ENCODE measurements at places on chromosomes 7 and 10.
A peak's percentile ranks its signal among the peaks of the same experiment; 100 is the strongest.

GRCh38 chr10:119634219-119634544, 17.0 kb upstream of the BAG3 start:
- DNase-seq, result no peak

DNA sequence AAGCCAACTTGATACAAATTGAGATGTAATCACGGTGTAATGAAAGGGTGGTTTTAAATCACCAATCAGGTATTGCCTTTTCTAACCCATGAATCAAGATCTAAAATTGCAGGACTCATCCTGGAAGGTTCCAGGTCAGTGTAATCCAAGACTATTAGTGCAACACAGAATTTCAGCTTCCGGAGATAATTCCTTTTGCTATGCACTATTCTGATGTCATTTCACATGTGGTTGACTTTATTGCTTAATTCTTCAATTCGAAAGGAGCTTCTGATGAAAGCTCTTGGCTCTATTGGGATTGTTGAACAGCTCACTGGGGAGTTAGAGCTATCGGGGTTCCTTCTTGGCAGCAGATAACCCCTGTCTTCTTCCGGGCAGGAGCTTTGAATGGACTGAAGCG, 147.4 kb upstream of the INSYN2A start:
- no peak for DNase-seq

- peak; percentile 4 for DNase-seq
Observed at GRCh38 chr7:83957333-83957732, 237.3 kb downstream of the SEMA3A start.

GRCh38 chr7:108310351-108310750, 145.9 kb downstream of the NRCAM start:
- DNase-seq, result no peak

DNA sequence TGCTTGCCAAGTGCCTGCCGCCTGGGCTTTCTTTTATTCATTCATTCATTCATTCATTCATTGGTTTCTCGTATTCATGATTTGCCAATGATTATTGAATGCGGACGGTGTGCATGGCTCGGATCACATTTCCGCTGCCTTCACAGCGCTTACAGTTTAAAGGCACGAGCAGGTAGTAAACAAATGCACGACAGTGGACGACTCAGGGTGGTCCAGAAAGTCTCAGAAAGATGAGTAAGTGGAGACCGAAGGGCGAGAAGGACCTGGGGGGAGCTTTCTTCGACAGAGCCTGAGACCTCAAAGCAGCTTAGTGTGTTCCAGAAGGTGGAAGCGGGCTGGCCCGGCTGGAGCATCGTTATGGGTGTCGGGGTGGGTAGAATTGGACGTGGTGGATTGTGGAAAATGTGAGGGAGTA, 506 bp downstream of the MCM10 start:
- DNase-seq, result no peak

DNA sequence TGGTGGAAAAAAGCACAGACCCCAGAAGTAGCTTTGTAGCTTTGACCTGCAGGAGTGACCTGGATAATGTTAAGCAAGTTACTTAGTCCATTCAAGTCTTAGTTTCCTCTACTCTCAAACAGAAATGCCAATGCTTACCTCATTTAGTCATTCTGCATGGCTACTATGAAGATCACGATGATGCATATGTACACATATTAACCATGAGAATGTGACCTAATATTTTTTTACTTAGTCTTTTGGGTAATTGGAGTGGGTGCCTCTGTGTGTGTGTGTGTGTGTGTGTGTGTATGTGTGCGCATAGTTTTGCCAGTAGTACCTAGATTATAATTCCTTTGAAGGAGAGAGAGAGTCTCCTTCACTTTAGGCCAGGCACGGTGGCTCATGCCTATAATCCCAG, 95.8 kb downstream of the NRP1 start:
- DNase-seq, result no peak

DNA sequence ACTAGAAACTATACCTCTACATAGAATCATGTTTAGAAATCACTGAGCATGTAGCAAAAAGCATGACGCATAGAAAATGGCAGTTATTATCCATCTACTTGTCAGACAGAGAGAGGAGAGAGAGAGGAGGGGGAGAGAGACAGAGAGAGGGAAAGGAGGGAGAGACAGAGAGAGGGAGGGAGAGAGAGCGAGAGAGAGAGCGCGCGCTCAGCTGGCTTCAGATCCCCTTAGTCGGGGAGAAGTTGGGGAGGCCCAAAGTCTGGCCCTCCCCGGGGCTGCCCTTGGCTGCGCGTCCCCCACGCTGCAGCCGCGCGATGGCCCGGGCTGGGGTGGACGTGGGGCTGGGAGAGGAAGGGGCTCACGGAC, 37.0 kb downstream of the CNPY1 start:
- DNase-seq, result no peak

GRCh38 chr10:67808704-67809103, 29.3 kb downstream of the DNAJC12 start:
- DNase-seq, result no peak
